Tongue (tissue), 3 donors: ENCODE measurements at places on chromosomes 6 and 20. TPM values are rescaled to one million over a fixed set of nuclear protein-coding genes. Genes with fewer than 3 reads are reported as not detected.

DNA sequence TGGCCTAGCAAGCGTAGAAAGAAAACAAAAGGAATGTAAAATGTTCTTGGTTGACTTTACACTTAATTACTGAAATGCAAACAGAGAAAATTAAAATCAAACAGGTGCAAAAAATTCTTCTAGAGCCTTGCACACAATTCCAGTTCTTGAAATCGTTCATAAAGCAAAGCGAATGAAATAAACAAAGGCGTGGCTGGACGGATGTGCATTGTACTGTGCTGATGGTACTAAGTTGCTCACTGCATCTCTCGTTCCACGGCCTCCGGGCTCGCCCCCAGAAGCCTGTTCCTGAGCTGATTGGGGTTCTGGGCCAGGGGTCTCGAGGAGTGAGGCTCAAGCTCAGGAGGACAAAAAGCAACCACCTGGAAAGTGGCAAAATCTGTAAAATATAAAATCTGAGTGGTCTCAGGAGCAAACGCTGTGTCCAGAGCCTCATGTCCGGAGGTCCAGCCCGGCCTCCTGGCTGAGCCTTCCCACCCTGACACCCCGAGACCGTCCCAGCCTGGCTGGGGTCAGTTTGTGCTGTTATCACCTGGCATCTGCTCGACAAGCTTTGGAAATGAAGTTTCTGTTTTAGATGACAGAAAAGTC is 71.3 kb downstream of the TTLL2 start:
- DNase-seq, result no peak

TFAP2A gene
- total RNA-seq, result 6.7 TPM

GRCh38 chr6:29853245-29853644 is 25.6 kb downstream of the HLA-G start:
- no peak for DNase-seq

MAP7 gene
- total RNA-seq, result 6.1 TPM

- DNase-seq, result no peak
Observed at GRCh38 chr6:3195695-3196497, 31.6 kb downstream of the TUBB2B start.

DNA sequence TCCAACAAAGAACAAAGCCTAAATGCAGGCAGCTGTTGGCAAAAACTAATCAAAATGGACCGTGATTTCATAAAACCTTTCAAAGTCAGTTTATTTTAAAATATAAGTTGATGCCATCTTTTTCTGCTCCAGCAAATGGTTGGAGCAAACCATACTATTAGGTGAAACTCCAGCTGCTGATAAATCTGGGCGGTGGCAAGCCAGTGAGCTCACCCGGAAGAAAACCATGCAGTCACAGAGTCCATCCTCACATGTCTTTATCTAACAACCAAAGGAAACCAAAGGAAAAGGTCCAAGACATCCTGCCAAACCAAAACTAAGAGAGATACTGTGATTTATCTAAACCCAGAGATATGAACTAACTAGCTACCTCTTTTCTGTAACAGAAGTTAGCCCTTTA is 72.6 kb downstream of the HIVEP2 start:
- no peak for DNase-seq
